Fibroblast of skin of left biceps (primary cell): ENCODE measurements at places on chromosomes 7 and 10.

- DNase-seq: no peak
Observed at GRCh38 chr10:4522296-4523000, 303.6 kb upstream of the AKR1E2 start.

- no peak for DNase-seq
Observed at GRCh38 chr10:30358206-30358605, 9.1 kb upstream of the MTPAP start.

DNA sequence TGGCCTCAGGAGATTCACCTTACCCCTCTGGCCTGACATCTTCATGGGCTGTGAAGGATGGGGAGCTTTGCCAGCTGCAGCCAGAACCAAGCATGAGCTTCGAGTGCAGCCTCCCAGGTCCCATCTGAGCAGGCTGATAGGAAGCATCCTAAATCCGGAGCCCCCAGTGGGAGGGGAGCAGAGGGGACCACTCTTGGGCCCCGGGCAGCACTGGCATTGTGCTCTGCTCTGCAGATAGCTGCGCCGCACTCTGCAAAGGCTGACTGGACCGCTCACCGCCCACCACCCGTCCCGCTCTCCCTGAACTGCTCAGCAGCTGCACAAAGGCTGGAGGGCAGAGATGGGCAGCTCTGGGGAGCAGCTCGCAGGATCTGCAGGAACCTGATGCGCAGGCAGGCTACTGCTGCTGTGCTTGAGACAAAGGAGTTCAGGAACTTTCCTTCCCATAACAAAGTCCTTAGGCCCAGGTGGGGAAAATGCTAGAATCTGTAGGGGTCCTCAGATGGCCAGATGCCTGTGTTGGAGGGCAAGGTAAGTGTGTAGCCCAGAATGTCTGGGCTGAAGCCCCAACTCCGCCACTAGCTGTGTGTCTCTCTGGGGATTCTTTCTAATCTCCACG is 51.8 kb downstream of the ARHGAP22 start:
- no peak for DNase-seq

DNA sequence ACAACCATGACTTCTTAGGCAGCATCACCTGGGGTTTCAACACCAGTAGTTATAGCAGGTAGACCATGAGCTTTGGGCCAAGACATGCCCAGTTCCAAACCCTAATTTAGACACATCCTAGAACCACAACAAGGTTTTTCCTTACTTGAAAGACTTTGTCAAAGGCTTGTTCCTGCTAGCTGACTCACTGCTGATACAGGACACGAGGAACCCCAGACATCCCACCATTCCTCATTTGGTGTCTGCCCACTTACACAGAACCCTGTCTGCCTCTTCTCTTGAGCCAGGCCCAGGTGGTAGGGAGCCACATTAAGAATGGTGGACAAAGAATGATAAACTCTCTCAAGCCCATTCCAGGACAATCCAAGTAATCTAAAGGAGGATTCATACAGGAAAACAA is 109.0 kb downstream of the CCDC71L start:
- no peak for DNase-seq

DNA sequence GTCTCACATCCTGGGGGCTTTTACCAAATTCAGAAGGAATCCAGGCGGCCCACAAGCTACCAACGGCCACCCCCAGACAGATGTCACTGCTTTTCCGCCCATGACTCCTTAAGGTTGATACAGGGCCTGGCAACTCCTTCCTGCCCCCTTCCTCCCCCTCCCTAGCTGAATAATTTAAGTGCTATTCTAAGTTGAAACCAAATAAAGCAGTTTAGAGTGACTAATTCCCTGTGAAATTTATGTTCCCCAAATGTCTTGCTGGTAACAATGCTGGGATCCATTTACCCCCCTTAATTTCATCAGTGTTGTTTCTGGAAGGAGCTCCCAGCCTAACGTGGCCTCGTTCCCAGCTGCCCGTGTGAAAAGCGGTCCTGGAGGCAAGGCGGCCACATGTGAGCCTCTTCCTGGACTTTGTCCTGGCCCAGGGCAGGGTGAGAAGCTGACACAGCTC is 109.6 kb downstream of the TMEM130 start:
- DNase-seq: no peak

GRCh38 chr7:150569245-150569955 is 2.2 kb downstream of the GIMAP4 start:
- DNase-seq: no peak

DNA sequence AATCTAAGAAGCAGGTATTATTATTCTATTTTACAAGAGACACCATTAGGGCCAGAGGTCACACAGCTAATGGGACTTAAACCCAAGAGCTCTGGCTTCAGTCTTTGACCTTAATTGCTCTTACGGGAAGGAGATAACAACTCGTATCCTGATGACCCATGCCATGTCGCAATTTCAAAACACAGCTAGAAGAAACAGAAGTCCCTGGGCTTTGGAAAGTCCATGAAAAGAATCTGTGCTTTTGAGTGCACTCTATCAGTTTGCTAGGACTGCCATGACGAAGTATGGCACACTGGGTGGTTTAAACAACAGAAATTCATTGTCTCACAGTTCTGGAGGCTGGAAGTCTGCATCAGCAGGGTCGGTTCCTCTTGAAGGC is 247.8 kb upstream of the AOAH start:
- DNase-seq: no peak

DNA sequence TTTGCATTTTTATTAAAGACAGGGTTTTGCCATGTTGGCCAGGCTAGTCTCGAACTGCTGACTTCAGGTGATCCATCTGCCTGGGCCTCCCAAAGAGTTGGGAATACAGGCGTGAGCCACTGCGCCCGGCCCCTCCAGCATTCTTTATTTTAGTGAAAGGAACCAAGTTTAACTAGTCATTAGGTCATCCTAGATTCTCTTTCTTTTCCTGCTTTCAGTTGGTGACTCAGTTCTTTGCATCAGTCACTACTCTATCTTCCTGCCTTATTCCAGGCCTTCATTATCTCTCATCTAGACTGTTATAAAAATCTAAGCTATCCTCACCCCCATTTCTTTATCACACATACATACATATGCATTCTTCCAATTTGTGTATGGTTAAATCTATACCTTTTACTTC is 63.7 kb downstream of the PRSS58 start:
- DNase-seq: no peak

DNA sequence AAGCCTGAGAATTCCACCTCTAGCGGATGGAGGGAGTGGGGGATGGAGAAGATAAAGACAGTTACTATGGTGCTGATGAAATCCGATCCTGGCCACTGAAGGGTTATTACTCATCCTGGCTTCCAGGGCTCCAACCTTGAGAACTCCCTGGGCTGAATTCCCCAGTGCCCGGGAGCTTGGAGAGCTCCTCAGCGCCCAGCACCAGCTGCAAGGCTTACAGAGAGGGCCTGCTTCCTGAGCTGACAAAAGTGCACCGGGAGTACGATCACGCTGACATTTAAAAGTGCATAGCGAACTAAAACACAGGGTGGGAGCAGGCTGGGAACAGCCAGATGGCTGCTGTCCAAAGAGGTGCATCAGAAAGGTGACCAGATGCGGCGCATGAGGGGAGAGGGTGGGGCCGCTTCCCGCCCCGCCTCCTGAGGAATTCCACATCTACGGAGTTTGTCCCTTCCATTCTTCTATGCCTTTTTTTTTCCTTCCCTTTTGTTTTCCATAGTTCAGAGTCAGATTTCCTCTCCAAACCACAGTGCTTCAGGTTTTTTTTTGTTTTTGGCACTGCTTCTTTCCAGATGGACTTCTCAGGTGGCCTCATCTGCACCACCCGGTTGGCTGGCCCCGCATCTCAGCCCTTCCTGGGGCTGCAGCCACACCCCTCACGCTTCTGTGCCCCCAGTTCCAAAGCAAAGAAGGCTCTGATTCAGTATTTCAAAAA is 62.4 kb upstream of the MKRN1 start:
- DNase-seq: peak; percentile 89

- no peak for DNase-seq
Observed at GRCh38 chr7:105245398-105246114, 143.2 kb downstream of the SRPK2 start.

- no peak for DNase-seq
Observed at GRCh38 chr10:118027397-118027796, 19.3 kb downstream of the RAB11FIP2 start.

- DNase-seq: no peak
Observed at GRCh38 chr7:45417268-45417667, 156.9 kb upstream of the ADCY1 start.

DNA sequence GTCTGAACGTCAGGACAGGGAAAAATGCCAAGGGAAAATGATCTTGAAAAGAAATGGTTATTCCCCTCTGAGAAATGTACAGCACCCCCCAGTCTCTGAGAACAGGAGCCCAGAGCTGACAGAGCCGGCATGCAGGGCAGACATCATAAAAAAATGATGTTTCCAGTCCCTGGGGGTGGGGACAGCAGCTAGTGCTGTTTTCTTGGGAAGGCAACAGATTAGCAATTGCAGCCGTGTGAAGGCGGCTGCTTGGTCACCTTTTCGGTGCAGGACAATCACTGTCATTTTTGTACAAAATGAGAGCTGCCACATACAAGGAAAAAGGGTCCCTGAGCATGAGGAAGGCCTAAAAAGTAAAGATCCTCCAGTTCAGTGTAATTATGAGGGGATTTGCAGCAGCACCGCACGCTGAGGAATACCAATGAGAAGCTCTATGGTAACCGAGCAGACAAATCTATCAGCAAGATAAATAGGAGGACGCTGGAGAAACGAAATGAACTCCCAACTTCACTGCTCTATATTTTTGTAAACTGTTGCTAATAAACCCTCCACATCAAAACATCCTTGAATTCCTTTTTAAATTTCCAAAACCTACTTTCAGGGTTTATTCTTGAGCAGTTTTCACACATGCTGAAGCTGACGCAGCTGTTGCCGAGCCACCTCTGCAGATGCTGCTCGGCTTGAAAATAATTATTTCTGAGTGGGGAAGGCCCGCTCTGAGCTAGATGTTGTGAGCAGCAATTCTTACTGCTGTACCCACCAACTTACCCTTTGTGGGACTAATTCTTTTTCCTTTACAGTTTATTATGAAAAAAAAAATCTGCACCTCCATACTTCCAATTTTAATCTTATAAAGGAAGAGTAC is 98.2 kb upstream of the NEBL start:
- DNase-seq: no peak

- DNase-seq: no peak
Observed at GRCh38 chr10:19713159-19713558, 103.1 kb upstream of the PLXDC2 start.

DNA sequence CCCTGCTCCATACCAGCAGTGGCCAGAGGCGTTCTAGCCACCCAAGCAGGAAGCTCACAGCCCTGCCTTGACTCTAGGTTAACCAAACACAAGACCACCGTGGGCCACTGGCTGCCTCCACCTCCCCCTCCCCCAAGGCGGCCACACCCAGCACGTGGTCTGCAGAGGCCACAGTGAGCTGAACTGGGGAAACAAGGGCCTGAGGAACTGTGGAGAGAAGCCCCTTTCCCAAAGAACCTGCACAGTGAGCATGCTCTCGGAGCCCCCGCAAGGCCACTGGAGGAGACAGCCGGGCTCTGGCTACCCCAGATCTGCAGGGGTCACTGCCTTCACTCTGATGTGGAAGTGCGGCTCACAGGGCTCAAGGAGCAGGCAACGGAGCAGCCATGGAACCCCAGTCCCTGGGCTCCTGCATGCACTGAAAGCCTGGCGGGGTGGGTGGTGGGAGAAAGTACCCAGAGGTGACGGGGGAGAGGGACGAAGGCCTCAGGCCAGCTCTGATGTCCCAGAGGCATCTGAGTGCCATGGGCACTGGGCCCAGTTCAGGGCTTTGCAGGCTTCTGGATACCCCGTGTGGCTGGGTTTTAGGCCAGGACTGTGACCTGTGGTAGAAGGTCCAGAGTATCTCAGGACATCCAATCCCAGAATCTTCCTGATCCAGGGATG is 189.2 kb downstream of the EBF3 start:
- no peak for DNase-seq

DNA sequence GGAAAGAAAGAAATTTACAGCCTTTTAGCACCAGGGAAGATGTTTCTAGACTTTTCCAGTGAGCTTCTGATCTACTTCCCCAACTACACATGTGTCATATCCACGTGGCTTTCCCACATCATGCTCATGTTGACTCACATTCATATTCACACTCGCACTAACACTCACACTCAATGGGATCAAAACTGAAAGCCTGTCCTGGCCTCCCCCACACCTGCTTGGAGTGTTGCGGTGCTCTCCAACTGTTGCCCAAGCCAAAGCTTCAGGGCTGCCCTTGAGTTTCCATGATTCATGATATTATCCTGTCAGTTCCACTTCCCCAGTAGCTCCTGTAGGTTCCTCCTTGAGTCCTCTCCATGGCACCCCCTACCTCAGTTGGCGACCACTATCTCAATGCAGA is 444.4 kb downstream of the GATA3 start:
- no peak for DNase-seq

DNA sequence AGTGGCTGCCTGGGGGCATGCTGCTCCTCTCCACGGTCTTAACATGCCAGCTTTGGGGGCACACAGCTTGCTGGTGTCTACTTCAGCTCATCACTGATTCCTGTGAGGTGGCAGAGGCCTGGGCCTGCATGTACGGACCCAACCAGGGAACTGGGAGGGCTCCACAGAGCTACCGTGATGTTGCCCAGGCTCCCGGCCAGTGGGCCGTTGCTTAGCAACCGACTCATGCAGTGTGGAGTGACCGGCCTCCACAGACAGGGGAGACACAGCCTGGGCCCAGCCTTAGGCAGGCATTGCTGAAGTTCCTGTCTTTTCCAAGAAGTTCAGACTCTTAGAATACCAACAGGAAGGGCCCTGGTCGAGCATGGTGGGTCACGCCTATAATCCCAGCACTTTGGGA is 25.8 kb upstream of the SH2B2 start:
- DNase-seq: no peak

- no peak for DNase-seq
Observed at GRCh38 chr7:158023681-158024350, 563.8 kb downstream of the PTPRN2 start.

DNA sequence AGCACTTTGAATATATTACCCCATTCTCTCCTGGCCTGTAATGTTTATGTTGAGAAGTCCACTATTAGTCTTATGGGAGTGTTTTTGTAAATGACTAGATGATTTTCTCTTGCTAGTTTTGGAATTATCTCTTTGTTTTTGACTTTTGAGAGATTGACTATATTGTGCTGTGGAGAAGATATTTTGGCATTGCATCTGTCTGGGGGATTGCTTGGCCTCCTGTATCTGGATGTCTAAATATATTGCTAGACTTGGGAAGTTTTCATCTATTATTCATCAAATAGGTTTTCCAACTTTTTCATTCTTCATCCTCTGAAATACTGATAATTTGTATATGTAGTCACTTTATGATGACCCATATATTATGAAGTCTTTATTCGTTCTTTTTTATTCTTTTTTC is 277.1 kb upstream of the PCDH15 start:
- no peak for DNase-seq

DNA sequence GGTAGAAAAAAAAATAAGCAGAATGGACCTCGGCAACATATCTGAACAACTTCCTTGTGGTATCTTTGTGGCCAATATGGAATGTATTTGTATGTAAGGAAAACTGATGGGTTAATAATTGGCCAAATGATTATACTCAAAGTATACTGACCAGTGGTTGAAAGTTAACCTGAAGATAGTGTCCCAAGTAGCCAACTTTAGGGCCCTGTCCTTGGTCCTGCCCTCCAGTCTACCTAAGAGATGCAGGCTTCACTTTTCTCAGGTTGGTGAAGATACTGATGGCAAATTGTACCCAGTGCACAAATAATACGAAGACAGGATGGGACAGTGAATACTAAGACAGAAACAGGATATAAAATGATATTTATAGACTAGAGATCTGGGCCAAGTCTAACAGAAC is 109.2 kb downstream of the SORCS3 start:
- no peak for DNase-seq

- no peak for DNase-seq
Observed at GRCh38 chr7:16838891-16839290, 34.1 kb upstream of the AGR2 start.

GRCh38 chr10:130213286-130214080 is 77.3 kb downstream of the GLRX3 start:
- DNase-seq: no peak
